T-cell (primary cell): ENCODE measurements at places on chromosomes 13 and 19. TPM values are rescaled to one million over a fixed set of nuclear protein-coding genes. Genes with fewer than 3 reads are reported as not detected.

DNA sequence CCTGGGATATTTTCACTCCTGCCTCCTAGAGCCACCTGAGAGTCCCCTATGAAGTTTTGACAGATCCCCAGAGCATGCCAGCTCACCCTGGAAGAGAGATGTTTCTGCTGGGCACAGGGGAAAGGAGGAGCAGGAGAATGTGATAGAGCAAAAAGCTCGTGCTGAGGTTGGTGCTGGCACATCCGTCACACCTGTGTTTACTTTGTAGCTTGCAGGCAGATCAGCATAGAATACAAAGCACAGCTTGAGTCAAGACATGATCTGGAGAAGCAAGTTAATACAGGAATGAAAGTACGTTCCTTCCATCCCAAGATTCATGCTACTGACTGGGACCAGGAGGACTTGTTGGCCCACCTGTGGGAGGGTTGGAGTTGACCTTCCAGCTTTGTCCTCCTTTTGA lies 46.1 kb downstream of the HSPH1 start:
- no peak for DNase-seq

- no peak for DNase-seq
Observed at GRCh38 chr19:31254611-31255010, 94.6 kb downstream of the TSHZ3 start.

DNA sequence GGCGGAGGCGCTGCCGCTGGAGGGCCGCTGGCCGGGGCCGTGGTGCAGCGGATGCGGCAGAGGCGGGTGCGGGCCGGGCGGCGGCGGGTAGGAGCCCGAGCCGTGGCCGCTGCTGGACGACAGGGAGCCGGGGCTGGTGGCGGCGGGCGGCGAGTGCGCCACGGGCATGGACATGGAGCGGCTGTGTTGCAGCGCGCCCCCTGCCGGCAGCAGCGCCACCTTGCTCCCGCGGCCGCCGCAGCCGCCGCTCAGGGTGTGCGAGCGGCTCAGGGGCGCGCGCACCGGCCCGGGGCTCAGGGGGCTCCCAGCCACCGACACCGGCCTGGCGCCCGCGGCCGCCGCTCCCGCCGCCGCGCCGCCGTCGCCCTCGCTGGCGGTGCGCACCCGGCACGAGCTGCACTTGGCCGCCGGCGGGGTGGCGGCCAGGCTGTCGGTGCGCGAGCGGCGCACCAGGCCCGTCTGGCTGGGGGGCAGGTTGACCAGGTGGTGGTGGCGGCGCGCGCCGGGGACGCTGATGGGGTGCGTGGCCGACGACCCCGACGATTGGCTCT lies 1.7 kb downstream of the IRS2 start:
- peak; percentile 72 for DNase-seq

DNA sequence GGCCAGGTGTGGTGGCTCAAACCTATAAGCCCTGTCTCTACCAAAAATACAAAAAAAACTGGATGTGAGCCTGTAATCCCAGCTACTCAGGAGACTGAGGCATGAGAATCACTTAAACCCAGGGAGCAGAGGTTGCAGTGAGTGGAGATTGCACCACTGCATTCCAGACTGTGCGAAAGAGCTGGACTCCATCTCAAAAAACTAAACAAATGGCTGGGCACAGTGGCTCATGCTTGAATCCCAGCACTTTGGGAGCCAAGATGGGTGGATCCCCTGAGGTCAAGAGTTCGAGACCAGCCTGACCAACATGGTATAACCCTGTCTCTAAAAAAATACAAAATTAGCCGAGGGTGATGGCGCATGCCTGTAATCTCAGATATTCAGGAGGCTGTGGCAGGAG lies 34.9 kb upstream of the ZNF83 start:
- no peak for DNase-seq

DNA sequence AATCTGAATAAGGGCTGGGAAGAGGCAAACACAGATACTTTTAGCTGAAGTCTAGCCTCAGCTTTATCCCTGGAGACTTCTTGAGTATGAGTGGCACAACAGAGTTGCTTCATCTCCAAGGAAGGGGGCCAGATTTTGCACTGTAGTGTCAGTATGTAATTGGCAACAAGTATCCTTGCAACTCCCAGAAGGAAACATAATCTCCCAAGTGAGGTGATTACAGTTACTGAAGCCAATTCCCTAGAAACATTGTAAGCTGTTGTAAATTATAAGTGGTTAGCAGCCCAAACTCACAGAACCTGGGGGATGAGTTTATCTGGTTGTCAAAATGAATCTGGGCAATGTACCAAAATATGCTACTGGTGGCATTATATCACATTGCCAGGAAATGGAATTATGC lies 2065.7 kb upstream of the PCDH20 start:
- no peak for DNase-seq

DNA sequence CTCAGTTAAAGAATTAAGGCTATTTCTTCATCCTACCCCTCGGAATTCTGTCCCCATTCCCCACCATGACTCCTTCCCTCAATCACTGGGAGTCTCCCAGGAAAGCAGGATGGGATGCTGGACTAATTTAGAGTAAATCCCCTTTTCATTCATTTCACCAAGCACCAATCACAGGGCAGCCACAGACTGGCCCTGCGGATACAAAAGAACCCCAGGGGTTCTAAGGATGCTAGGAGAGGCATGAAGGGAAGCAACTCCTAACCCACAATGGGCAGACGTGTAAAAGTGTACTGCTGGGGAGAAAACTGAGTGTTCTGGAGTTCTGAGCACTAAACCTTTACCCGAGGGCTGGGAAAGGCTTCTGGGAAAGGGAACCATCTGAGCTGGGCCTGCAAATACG lies 3.0 kb downstream of the PEPD start:
- no peak for DNase-seq

DNA sequence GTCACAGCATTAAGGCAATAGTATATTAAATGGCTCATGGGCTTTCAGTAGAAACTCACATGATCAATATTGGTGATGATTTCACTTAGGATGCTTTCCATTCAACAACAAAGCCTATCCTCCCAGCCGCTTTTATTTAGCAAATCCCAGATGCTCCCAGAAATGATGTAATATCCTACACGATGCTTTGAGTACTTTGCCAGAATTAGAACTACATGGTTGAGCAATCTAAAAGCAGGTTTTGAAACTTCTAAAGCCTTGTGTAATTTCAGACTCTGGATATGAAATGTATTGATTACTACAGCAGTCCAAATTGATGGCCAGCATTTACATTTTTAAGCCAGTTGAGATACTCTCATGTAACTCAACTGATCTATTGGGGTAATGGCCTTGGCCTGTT lies 13.6 kb downstream of the DLEU7 start:
- DNase-seq = no peak

- DNase-seq = no peak
Observed at GRCh38 chr19:18871543-18871942, 24.4 kb downstream of the CERS1 start.

GRCh38 chr13:48511621-48512230 lies 21.2 kb downstream of the RCBTB2 start:
- no peak for DNase-seq

GRCh38 chr19:49200238-49200862 lies 42.8 kb downstream of the TRPM4 start:
- no peak for DNase-seq

- no peak for DNase-seq
Observed at GRCh38 chr13:98981369-98982080, 3.7 kb upstream of the DOCK9 start.

GRCh38 chr19:710767-711166 lies 2.0 kb downstream of the PALM start:
- DNase-seq = no peak

DNA sequence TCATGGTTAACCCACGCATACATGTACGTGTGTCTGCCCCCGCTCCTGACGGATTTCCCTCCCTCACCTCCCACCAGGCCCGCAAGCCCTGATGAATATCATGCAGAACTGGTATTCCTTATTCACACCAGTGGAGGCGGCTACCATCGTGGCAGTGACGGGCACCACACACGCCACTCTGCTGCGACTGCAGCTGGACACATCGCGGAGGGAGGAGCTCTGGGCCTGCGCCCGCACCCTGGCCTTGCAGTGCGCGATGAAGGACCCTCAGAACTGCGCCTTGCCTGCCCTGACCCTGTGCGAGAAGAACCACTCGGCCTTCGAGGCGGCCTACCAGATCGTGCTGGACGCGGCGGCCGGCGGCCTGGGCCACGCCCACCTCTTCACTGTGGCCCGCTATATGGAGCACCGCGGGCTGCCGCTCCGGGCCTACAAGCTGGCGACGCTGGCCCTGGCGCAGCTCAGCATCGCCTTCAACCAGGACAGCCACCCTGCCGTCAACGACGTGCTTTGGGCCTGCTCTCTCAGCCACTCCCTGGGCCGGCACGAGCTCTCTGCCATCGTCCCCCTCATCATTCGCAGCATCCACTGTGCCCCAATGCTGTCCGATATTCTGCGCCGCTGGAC lies 35.0 kb downstream of the ZSWIM4 start:
- no peak for DNase-seq

GRCh38 chr19:16380314-16380695 lies 55.7 kb downstream of the KLF2 start:
- DNase-seq = no peak

DNA sequence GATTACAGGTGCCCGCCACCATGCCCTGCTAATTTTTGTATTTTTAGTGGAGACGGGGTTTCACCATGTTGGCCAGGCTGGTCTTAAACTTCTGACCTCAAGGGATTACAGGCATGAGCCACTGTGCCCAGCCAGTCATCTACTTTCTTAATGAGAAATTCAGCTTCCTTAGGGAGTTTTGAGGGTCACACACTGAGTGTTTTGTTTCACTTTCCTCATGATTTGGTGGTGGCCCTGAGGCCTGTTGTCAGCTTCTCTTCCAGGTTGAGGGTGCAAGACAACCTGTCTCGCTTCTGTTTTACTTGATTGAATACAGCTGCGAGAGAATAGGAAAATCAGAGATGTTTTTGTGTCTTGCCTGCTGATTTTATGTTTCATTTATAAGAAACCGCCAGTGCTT lies 9.9 kb downstream of the FRY start:
- DNase-seq = no peak

Gene LAIR1
- 59.7 TPM for total RNA-seq

Gene KEAP1
- 63.9 TPM for total RNA-seq

Gene ZNF534
- total RNA-seq = not detected

Gene DPF1
- not detected for total RNA-seq

Gene MADCAM1
- 1.6 TPM for total RNA-seq

Gene ICAM1
- total RNA-seq = 4.2 TPM

Gene NCR1
- 16.2 TPM for total RNA-seq

Gene LGALS13
- total RNA-seq = not detected
